ENCODE measurements at places on chromosomes 13 and 19.
A peak's percentile ranks its signal among the peaks of the same experiment; 100 is the strongest.

DNA sequence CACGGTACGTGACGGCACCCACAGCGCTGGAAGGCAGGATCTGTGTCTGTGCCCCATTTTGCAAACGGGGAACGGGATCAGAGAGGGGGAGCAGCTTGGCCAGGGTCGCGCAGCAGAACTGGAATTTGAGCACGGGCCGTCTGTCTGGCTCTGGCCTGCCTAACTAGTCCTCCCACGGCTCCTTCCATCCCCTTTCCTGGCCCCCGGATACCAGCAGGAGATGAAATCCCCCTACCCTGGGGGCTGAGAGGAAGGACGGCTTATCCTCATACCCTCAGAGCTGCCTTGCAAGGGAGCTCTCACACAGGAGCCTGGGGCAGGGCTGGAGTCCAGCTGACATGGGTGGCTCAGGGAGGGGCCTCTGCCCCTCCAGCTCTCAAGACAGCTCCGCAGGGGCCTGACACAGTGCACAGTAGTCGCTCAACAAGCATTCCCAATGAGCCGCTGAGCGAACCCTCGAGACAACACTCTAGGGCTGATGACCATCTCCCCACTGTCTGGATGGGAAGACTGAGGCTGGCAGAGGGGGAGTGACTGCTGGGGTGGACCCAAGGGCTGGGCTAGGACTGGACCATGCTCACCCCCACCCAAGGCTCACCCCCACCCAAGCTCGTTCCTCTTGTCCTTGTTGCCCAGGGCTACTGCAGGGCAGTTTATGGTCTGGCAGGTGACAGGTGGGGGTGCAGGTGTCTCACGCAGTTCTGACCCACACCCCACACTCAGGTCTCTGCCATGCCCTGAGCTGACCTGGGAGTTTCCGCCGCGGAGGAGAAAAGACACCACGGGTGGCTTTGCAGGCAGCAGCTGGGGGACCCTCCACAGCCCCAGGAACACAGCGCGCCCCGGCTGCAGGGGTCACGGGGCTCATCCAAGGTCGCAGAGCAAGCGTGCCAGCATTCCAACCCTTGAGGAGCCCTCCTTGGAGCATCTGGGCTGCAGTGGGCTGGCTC is 4.0 kb downstream of the ZBTB7A start:
- no peak for DNase-seq

- DNase-seq, result no peak
These were observed 303.1 kb downstream of the IRS2 start for GRCh38 chr13:109483284-109483683.

- DNase-seq, result no peak
These were observed 87.0 kb upstream of the TSHZ3 start for GRCh38 chr19:31436121-31436776.

DNA sequence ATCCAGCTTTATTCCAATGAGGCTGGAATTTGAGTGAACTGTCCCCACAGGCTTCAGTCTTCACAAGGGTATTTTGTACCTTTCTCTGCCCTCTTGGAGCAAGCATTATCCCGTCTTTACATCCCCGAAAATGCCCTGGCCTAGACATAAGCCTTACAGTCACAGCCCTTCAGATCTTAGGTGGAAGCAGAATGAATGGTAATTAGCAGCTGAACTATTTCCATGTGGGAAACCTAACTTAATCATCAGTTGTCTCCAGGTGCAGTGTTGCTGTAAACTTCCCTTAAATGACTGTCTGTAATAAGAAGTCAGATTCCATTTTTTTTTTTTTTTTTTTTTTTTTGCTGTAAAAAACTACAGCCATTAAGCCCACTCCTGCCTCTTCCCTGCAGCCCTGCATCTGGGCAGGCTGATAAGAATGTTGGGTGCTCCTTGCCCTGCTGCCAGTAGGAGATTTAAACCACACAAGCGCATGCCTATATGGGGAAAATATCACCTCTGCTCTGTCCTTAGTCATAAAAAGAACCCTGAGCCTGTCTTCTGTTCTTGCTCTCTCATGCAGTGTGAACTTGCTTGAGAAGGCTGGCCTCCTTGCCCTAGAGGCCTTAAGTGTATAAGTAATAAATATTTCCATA is 426.8 kb upstream of the SLITRK5 start:
- no peak for DNase-seq

DNA sequence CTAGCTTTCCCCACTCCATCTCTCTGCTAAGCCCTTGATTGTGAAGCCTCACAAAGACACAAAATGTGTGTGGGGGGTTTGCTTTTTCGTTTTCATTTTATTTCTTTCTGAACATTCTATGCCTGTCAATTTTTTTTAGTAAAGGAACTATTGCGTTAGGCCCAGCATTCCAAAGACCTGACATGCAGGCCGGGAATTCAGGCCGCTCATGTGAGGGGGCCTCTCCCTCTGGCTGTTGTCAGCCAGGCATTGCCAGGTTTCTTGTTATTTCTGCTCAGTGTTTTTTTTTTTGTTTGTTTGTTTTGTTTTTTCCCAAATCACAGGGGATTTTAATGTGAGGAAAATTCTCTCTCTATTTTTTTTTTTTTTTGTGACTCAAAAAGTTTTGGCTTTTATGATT is 10.3 kb upstream of the MEDAG start:
- DNase-seq, result peak; percentile 60
